ENCODE measurements at places on chromosomes 1 and 21.
A peak's percentile ranks its signal among the peaks of the same experiment; 100 is the strongest.

DNA sequence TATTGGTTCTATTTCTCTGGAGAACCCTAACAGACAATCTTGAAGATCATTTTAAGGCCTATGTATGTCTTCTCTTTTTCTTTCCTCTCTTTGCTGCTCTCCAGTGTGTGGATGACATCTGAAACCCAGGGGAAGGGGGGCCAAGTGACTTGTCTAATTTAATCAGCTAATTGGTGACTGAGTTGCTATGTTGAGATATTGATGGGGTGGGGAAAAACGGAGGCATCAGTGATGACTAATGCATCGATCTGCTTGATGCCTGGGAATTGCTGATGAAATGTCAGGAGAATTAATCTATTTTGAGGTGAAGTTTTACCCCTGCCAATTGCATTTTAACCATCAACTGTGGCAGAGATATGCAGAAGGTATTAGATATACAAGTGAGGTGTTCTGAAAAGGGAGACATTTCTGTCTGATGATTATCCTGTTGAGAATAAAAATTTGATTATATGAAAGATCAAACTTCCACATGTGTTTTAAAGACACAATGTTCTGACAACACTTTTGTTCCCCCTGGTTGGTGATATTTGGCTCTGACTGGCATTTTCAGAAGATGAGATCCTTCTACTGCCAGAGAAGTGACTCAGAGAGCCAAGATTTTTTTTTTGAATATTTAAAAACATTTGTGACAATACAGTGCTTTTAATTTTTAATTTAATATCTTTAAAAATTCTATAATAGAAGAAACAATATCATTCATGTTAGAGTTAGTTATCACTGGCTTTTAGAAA is 18.7 kb upstream of the PTGFR start:
- no peak for DNase-seq

DNA sequence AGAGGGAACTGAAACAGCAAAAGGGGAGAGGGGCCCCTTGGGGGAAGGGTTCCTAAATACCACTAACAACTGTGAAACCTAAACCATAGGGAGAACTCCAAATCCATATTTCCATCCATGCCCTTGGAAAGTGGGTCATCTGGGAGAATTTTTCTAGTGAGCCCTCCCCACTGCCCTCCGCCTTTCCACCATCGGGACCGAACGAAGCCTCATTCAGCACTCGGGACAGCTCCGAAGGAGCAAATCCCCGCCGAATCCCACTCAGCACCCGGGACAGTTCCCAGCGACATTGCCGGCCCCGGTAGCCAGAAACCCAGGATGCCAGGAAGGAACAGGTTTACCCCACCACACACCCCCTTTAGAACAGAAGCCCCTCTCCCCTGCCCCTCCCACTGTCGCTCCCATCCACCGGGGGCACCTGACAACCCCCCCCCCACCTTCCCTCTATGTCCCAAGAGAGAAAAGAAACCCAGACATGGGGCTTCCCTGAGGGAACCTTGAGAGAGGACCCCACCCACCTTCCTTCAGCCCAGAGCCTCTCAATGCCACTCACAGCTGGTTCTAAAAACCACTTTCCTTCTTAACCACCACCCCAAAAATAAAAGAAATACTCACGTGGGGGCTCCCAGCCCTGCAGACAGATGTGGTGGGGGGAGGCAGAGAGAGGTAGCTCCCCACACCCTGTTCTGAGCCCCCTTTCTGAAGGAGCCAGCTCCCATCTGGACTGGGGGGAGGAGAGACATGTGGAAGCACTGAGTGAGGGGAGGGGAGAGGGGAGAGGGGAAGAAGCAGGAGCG is 4.5 kb downstream of the DLGAP3 start:
- peak; percentile 52 for DNase-seq

GRCh38 chr21:36791695-36792470 is 93.0 kb downstream of the SIM2 start:
- DNase-seq: no peak

- no peak for DNase-seq
Observed at GRCh38 chr1:48726139-48726538, 50.6 kb downstream of the BEND5 start.

DNA sequence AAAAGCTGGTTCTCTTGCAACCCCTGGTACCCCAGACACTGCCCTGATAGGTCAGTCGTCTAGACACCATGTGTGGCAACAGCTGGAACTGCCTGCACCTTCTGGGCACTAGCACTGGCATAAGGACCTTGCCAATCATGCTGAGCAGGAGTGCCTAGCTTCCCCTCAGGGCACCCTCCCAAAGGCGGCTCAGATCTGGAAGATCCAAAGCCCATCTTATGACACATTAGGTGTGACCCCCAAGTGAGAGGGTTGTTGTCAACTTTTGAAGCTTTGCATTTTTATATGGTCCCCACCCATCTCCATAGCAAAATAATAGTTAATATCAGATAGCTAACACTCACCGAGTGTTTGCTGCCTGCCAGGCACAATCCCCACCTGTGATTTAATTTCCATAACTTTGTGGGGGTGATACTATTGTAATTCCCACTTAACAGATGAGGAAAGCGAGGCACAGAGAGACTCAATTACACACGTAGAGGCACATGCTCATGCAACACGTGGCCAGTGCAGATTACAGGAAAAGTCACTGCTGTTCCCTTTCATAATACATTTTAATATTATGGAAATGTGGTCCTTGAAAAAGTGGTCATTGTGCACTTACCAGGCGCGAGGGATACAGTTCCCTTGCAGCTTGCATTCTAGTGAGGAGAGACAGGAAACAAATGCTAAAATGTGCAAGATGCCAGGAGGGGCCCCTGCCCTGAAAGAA is 25.8 kb downstream of the EXOC8 start:
- no peak for DNase-seq

GRCh38 chr1:224781800-224782199 is 147.7 kb upstream of the DNAH14 start:
- no peak for DNase-seq

- no peak for DNase-seq
Observed at GRCh38 chr1:113459279-113459678, 69.0 kb downstream of the MAGI3 start.

GRCh38 chr1:98478121-98478520 is 183.4 kb upstream of the SNX7 start:
- no peak for DNase-seq

DNA sequence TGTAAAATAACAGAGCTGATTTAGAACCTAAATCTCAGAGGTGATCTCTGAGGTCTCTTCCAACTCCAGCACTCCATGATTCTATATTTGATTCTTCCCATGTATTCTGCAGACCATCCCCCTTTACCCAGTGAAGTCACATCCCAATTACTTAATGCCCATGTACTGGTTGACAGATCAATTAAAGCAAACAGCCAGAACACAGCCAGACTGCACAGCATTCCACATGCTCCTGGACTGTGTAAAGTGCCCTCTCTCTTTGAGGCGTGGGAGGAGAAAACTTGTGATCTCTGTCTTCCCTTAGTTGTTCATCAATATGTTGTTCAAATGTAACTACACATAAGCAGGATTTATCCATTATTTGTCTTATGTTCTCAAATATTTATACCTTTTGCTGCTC is 18.1 kb downstream of the NOS1AP start:
- DNase-seq: no peak

- peak; percentile 34 for DNase-seq
Observed at GRCh38 chr1:11784993-11785769, 20.6 kb downstream of the MTHFR start.

GRCh38 chr1:118918230-118918939 is 69.8 kb downstream of the TBX15 start:
- no peak for DNase-seq

GRCh38 chr1:71054281-71054731 is 6.7 kb upstream of the PTGER3 start:
- no peak for DNase-seq

DNA sequence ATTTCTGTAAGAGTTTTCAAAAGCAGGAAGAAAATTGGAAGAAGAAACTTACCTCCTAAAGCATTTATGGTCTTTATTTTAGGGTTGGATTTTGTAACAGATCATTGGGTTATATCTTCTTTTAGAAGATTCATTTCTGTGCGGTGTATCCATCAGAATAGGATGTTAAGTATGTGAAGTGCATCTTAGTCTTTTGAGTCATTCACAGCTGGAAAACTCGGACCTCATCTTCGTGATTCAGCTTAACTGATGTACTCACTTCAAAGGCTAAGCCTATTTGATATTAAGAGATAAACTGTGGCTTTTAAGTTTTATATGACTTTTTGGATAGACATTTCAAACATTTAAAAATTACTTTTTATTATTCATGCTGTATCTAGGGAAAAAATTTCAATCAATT is 56.3 kb downstream of the GIPC2 start:
- DNase-seq: no peak

- DNase-seq: no peak
Observed at GRCh38 chr1:155253208-155253607, 2.1 kb downstream of the ENTREP3 start.

- DNase-seq: no peak
Observed at GRCh38 chr1:197225611-197226010, 42.4 kb upstream of the CRB1 start.
